ENCODE measurements at places on chromosomes 11 and 22.

- DNase-seq, result peak; percentile 9
These were observed 24.3 kb upstream of the SMCO4 start for GRCh38 chr11:93567401-93567895.

DNA sequence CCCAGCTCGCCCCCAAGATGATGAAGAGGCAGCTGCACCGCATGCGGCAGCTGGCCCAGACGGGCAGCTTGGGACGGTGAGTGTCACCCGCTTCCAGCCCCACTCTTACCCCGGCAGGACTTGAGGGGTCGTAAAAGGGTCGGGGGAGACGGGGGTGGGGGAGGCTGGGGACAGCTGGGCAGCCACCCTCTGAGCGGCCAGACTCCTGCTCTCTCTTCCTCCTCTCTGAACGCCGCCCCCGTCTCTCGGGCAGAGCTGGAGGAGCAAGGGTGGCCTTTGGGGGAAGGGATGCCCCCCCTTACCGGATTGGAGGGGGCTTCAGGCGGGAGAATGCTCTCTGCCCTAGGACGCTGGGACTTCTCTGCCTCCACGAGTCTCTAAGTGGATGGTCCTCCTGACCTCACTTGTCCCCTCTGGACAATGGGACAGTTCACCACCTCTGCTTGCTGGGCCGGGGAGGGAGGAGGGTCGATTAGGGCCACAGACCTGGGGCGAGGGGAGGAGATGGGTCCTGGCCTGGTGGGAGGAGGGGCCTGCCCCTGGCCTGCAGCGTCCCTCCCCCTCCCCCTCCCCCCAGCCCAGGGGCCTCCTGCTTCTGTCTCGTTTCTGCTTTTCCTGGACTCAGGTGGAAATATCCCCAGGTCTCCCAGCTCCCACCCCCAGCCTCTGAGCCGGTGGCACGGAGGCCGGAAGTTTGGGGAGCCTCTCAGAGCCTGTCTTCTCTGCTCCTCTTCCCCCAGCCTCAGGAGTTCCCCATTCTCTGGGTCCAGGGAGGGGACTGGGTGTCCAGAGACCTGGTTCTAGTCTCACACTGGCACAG lies 512 bp downstream of the SH3BP1 start:
- no peak for DNase-seq

DNA sequence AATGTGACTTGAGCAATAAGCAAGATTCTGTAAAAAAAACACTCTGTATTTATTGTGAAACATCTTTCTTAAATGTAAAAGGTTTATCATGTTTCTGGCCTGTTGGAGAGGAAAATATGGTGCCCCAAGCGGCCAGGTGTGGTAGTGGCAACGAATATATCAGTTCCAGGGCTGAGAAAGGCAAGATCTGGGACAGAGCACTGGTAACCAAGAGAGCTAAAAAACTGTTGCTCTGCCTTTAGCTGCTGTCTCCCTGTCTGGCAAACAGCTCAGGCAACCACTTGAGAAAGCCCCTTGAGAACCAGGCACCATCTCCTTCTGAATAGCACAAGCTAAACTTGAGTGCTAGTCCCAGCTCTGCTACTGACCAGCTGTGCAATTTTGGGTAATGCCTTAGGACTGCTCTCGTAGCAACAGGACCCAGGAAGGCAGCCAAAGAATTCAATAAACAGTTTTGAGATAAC lies 129.9 kb downstream of the KCNC1 start:
- no peak for DNase-seq

DNA sequence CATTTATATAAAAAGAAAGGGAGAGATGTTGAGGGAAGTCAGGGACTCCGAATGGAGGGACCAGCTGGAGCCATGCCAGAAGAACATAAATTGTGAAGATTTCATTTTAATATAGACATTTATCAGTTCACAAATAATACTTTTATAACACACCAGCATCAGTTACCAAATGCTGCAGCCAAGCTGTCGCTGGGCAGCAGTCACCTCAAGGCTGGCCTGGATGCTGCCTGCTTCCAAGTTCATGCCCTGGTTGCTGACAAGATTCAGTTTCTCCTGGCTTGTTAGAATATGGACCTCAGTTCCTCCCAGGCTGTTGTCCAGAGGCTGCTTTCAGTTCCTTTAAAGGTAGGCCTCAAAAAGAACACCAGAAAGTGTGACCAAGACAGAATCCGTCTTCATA lies 30.8 kb upstream of the ALDH3B2 start:
- DNase-seq, result no peak

DNA sequence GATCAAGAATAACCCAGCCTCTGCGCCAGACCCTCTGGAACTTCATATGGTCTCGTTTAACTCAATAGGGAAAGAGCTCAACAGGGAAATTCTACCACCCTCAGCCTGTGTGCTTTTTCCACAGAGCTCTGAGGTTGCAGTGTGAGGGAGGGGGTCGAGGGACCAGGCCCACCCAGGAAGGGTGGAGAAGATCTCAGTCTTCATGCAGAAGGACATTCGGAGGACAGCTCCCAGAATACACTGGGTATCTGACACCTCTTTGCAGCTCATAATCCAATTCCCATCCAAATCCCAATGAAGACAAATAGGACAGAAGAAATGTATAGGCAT lies 56.6 kb downstream of the ST14 start:
- no peak for DNase-seq

- no peak for DNase-seq
These were observed 38.6 kb downstream of the BLID start for GRCh38 chr11:122077459-122077858.

DNA sequence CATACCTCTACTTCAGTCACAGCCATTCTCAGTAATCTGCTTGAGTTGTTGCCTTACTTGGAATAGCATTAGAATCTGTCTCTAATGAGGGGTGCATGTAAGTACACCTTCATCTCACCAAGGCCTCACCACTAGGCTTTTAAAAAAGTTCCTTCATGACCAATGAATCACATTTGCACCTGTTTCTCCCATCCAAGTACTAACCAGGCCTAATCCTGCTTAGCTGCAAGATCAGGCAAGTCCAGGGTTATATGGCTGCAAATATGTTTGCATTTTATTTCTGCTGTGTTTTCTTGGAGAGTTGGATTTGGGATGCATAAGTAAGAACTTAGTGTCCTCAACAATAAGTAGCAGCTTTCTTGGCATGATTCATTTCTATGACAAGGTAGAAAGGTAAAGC lies 66.9 kb downstream of the BBOX1 start:
- DNase-seq, result no peak

DNA sequence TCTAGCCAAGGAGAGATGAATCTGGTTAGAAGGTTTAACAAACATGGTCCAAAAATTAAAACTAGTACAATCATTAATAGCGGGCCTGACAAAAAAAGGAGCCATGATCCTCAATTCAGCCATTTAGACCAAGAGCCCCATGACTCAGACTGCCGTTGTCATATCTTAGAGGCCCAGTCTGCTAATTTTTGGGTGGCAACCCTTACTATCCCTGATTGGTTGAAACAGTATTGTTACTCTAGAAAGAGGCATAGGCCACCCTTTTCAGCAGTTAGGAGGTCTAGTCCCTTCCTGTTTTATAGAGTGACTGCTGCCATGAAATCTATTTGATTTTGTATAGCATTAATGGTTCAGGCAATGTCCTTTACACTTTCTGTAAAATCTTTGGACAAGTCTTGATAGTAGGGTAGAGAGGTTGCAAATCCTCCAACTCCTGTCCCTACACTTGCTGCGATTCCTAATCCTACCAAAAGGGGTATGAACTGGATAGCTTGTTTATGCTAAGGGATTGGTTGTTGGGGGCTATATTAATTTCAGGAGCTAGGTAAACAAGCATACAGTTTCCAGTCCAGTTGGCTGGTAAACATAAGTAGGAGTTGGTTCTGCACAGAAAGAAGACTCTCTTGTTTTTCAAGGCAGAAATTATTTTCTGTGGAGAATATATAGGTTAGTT lies 1056.3 kb upstream of the CNTN5 start:
- no peak for DNase-seq

- no peak for DNase-seq
These were observed 14.9 kb downstream of the CNTF start for GRCh38 chr11:58637371-58637770.

DNA sequence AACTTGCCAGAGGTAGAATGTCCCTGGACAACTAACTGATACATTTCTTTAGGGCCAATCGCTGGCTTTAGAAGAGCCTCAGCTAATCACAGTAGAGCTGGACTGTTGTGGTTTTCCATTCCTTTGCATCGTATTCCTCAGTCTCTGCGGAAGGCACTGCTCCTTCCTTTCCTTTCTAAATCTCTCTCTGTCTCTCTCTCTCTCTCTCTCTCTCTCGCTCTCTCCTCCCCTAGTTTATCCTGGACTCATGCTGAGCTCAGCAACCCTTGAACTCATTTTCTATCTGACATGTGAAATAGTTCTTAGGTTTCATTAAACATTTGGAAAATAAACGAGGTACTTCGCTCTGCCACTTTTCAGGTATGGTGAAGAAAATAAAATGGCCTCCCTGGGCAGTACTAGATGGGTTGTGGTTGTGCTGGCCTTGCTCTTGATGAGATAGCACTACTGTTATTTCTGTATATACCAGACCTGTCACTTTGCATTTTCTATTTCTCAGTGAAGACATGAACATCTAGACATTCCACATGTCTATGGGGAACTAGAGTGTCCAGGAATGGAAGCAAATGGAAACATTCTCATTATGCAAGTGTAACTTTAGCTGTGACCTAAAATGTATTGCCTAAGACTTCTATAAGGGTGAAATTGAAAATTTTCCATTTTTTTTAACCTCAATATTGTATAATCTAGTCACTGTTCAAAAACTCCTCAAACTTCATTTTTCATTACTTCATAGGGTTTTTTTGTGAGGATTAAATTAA lies 12.0 kb upstream of the SESN3 start:
- DNase-seq, result no peak

DNA sequence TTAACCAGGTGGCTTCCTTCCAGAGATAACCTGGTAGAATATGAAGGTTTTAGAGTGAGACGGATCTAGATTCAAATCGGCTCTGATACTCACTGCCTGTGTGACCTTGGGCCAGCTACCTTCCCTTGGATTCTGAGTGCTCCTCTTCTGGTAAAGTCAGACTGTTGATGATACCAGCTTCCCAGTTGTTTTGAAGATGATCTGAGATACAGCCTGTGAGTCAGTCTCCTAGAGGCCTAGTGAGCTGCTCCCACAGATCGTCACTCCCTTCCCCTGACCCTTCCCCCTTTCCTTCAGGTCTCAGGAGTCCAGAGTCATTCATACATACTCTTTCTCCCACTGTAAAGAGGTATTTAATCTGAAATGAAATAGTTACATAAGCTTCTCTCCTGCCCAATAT lies 207.8 kb downstream of the GRIK4 start:
- DNase-seq, result no peak

DNA sequence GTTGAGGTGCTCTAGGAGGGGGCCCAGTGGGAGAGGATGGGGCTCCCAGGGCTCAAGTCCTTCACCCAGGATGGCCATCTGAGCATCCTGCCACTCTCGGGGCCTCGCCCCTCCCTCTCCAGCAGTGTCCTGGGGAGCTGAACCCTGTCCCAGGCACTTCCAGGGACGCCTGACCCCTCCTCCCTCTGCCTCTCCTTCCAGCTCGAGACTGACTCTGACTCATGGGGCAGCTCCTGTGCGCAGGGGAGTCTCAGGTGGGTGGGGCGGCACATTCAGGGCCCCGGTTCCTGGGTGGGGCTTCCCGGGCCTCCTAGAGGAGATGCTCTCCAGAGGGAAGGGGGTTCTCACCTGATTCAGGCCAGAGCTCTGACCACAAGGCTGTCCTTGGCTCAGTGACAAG lies 77.1 kb upstream of the IGLL5 start:
- no peak for DNase-seq

GRCh38 chr11:96306600-96306932 lies 36.4 kb downstream of the MAML2 start:
- no peak for DNase-seq

GRCh38 chr11:128582496-128583366 lies 4.6 kb downstream of the ETS1 start:
- peak; percentile 82 for DNase-seq

GRCh38 chr11:6747097-6747668 lies 24.6 kb downstream of the OR2AG2 start:
- no peak for DNase-seq

GRCh38 chr11:79392161-79392560 lies 48.7 kb downstream of the TENM4 start:
- DNase-seq, result no peak

DNA sequence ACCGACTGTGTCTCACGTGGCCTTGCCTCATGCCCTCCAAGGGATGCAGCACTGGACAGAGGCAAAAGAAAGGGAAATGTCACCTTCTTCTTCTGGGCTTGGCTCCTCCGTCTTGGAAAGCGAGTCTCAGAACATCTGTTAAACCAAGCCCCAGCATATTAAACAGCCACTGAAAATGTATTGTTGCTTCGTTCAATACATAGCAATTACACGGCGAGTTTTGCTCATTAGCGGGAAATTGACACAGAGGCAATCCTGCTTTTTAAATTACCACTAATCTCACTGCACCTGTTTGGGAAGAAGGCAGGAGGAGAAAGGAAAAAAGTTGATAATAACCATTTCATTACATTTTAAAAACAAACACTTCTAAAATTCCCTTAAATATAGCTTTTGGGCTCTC lies 72.1 kb downstream of the SEZ6L start:
- no peak for DNase-seq

DNA sequence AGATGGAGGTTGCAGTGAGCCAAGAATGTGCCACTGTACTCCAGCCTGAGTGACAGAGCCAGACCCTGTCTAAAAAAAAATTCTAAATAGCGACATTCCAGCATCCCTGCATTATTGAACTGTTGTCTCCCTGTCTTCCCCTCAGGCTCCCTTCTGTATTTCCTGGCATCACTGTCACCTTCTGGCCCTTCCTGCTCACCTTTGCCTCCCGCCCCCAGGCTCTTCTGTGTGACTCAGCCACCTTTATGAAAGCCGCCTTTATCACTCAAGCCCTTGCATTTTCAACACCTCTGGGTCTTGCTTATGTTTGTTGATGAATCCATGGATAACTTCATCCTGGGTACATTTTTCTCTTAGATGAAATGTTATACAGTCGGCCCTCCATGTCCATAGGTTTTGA lies 21.1 kb downstream of the UBASH3B start:
- no peak for DNase-seq

- no peak for DNase-seq
These were observed 4.4 kb downstream of the CST6 start for GRCh38 chr11:66015936-66016792.

DNA sequence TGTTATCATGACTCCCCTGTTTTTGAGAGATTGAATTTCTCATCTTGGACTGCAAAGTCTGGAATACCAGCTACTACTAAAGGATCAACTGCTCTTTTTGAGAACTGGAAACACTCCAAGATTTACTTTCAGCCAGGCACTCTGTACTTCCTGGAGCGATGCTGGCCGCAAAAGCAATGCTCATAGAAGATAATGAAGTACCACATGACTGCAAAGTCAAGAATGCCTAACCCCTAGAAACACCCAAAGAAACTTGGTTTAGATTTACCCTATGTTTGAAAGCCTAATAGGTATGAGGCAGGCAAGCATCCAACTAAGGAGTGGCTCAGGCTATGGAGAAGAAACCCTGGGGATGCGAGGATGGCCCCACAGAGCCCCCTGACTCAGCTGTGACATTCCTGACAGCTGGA lies 47.7 kb upstream of the ARHGAP20 start:
- peak; percentile 65 for DNase-seq
